ENCODE measurements at places on chromosomes 11 and 22.

GRCh38 chr11:115985896-115986295, 481.7 kb upstream of the CADM1 start:
- no peak for DNase-seq

GRCh38 chr11:101894505-101894904, 20.3 kb upstream of the CEP126 start:
- no peak for DNase-seq

DNA sequence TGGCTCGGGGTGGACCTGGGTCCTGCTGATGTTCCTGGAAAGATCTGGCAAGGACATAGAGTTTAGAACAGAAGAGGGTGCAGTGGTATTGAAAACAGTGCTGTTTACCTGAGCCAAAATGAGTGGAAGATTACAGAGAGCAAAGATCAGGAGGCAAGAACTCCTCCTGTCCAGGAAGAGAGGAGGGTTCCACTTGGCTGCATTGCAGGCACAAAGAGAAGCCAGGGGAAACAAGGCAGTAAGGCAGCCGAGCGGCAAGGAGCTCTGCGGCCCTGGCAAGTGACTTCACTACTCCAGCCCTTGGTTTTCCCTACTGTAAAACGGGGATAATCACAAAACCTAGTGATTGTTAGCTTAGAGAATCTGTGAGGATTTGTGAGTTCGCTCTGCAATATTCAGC, 3.7 kb upstream of the PACSIN2 start:
- DNase-seq, result no peak

DNA sequence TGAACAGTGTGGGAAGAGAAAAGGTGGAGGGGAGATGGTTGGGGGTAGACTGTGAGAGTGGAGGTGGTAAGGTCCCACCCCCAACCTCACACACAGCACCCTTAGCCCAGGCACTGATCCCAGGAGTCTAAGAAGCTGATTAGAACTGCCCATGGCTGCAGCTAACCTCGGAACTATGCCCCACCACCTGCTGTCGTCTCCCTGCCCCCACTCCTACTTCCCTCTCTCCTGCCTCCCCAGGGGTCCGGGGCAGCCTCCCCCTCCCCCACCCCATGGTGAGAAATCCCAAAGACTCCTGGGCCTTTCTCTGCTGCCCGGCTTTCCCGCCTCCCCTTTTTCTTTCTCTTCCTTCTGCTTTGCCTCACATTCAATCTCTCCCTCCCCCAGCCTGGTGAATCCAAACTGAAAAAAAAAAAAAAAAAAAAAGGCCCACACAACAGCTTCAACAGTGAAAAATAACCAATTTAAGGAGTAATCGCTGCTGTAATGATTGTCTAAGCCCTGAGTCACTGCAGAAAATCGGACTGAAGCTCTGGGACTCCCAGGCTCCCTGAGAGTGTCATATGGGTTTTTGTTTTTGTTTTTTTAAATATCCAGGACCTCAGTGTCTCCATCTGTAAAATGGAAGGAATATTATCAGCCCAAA, 9.6 kb upstream of the TP53I11 start:
- no peak for DNase-seq

DNA sequence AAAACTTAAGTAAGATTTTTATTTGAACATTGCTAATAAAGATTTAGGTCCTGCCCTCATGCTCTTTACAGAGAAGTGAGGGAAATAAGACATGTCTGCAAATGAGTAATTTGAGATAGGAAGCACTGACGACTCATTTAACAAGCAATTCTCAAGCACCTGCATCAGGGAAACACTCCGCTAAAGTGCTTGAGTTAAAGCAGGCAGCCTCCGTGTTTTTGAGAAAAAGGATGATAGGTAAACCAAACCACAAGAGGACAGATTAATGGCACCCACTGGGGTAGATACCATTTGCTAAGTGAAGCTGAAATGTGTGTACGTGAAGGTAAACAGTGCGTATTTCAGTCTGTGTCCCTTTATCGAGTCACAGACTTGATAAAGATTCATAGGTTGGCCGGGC, 184.6 kb upstream of the CARD18 start:
- DNase-seq, result no peak

GRCh38 chr11:85029964-85030363, 597.2 kb downstream of the DLG2 start:
- DNase-seq, result peak; percentile 1

DNA sequence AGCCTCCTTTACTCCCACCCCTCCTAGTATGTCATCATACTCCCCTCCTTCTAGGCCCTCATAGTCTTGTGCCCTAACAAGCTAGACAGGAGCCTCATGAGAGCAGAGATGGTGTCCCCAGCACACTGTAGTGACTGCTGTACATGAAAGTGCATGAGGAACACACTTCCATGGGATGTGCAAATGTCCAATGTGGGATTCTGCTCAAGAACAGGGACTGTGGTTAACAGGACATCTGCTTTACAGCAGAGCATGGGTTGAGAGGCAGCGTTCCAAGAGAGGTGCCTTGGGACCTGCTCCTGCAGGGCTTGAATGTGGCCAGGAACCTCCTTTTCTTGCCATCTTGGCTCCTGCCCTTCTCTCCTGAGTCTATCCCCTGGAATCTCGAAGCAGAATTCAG, 45.3 kb downstream of the HIRA start:
- no peak for DNase-seq

- peak; percentile 51 for DNase-seq
Observed at GRCh38 chr11:44927174-44927661, 23.5 kb downstream of the TP53I11 start.

DNA sequence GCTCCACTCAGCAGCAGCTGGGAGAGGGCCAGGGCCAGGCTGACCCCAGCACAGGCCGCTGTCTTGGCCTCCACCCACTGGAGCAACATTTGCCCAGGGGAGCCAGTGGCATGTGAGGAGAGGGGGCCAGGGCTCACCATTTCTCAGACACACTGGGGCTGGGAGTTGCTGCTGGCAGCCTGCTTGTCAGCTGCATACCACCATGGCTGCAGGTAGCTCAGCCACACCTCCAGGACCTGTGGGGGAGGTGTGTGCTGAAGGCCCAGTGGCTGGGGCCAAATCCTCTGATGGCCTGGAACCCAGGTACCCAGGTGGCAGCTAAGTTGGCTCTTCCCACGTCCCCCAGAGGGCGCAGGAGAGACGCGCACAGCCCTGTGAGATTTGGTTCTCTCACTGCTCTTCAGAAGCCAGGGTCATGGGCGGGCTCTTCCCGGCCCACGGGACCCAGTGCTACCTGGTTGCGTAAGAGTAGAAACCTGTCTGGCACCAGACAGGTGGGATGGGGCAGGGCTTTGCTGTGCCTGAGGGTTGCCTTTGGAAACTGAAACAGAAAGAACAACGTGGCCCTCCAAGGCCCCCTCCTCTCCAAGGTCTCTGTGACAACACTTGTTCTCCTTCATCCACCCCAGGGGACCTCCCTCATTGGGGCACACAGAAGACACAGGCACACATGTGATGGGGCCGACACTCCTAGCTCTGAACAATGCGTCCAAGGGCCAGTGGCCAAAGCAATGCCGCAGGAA, 98.8 kb downstream of the MED15 start:
- DNase-seq, result peak; percentile 68

GRCh38 chr11:47616726-47617416, 22.7 kb upstream of the C1QTNF4 start:
- DNase-seq, result peak; percentile 30

DNA sequence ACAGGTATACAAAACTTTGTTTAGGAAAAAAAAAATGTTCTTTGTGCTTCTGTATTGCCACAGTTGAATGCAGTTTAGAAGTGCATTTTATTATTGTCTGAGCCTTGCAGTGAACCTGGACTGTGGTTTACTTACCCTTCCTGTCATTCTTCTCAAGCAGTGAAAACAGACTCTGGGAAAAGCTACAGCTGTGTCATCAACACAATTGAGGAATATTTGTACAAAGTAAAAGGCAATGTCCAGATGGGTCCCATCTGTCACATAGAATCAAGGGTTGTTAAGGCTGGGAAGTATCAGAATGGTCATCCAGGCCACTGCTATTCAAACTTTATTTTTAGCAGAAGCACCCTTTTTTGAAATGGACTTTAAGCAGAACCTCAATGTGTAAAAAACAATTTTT, 73.3 kb downstream of the TRIM44 start:
- no peak for DNase-seq

GRCh38 chr11:63543711-63544110, 7.1 kb downstream of the PLAAT4 start:
- no peak for DNase-seq

DNA sequence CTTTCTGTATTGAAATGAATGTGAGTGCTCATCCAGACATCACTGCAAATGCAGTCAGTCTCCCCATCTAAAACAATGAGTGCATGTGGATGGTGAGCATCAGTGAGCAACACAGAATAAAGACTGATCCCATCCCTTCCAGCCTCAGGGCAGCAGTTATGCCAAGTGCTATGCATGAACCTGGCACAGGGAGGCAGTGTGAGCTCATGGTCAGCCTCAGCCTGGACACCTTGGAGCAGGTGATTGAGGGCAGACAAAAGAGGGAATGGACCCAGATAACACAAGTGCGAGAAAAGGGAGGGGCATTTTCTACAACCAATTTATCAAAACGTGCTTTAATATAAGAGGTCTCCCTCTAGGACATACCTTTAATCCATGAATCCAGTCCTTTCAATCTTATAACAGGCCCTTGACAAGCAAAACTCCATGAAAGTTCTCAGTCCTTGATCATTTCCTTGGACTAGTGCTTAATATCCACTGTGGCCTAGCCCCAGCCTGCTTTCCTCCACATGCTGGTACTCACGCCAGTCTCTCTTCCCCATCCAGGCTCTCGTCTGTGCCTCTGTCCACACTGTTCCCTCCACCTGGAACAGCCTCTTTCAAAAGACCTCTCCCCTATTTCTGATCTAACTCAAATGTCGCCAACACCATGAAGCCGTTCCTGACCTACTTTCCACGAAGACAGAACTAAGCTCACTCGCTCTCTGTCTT, 50.5 kb upstream of the LRRC55 start:
- DNase-seq, result no peak

- DNase-seq, result no peak
Observed at GRCh38 chr11:64888729-64889511, 10.5 kb upstream of the EHD1 start.

DNA sequence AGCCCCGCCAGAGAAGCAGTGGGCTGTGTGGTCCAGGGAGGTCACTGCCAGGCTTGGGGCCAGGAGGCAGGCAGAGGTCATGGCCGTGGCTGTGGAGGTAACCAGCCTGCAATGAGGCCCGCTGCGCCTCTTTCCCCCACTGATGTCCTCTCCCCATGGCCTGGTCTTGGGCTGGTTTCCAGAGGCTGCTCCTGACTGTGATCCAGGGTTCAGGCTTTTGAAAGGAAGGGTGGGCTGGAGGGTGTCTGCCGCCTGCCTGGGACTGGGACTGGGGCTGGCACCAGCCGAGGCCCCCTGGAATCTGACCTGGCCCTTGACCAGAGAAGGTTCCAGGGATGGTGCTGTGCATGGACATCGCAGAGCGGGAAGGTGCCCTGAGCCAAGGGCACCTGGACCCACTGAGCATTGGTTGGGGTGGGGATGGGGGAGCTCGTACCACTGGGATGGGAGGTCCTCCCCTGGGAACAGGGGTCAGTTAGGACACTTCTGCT, 59.6 kb upstream of the THY1 start:
- no peak for DNase-seq

GRCh38 chr11:117002639-117003299, 95.5 kb downstream of the SIK3 start:
- DNase-seq, result no peak

DNA sequence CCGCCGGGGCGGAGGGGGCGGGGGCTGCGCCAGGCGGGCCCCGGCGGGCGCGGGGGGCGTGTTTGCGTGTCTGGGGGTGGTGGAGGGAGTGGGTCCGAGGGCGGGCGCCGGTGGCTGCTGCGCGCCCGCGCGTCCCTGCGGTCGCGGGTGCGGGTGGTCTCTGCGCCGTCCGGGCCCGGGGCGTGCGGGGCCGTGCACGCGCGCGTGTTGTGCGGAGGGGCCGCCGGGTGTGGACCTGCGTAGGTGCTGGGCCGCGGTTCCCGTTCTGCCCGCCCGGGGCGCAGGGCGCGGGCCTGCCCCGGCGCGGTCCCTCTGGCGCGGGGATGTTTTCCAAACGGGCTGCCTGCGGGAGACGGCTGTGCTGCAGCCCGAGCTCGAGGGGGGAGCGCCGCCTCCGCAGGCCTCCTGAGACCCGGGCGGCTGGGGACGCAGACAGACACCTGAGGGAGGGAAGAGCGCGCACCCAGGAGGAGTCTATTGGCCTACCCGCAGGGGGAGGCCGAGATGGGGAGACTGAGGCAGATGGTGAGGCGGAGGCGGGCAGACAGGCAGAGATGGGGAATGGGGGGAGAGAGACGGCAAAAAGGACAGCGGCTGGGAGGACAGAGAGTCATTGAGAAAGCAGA, 442 bp downstream of the PELI3 start:
- DNase-seq, result peak; percentile 50

DNA sequence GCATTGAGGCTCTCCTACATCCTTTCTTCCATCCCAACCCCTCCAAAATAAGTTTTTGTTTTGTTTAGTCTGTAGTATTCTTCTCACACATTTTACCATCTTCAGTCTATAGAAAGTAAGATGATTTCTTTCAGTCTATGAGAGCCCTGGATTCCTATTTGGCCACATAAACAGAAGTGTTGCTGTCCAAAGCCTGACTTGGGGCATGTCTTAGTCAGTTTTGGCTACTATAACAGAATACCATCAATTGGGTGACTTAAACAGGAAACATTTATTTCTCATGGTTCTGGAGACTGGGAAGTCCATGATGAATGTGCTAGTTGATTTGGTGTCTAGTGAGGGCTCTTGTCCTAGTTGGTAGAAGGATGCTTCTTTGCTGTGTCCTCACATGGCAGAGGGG, 146.8 kb upstream of the DDI1 start:
- DNase-seq, result no peak

DNA sequence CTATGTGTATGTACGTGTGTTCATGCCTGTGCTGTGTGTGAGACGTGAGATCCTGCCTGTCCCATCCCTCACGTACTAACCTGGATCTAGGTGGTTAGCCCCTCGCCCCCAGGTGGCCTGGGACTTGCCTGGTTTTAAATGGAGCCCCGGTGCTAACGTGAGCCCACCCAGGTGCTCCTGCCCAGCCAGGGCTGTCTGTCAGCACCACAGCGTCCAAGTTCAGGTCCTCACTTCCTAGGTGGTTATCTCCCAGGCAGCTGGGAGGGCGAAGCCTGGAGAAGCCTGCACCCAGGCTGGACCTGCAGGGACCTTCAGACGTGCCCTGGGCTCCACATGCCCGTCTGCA, 86.0 kb downstream of the KCNQ1 start:
- DNase-seq, result no peak

DNA sequence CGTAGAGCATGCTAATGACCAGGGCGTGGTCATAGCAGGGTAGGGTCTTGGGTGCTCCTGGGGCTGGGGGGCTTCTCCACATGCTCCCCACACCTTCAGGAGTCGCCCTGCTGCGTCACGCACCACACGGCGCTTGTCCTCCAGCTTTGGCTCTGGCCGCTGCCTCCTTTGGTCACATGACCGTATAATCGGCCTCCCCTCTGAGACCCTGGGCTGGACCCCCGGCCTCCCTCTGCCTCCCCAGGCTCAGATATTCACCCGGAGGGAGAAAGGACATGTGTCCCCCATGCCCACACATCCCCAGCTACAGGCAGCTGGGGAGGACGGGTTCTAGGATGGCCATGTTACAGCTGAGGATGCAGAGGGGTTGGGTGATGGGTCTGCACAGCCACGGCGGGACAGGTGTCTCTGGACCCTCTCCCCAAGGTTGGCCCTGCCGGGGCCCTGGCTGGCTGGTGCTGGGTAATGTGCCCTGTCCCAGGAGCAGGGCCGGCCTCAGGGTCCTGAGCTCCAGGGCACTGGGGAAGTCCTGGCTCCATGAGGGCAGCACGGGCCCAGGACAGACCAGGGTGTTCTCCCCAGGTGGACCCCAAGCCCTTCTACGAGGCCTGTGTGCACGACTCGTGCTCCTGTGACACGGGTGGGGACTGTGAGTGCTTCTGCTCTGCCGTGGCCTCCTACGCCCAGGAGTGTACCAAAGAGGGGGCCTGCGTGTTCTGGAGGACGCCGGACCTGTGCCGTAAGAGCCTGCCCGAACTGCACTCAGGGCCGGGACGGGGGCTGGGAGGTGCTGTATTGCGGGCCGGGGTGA, 14.5 kb downstream of the MUC2 start:
- DNase-seq, result no peak

Measured in RWPE1 (cell line).